ENCODE measurements at places on chromosomes 5 and 9.

DNA sequence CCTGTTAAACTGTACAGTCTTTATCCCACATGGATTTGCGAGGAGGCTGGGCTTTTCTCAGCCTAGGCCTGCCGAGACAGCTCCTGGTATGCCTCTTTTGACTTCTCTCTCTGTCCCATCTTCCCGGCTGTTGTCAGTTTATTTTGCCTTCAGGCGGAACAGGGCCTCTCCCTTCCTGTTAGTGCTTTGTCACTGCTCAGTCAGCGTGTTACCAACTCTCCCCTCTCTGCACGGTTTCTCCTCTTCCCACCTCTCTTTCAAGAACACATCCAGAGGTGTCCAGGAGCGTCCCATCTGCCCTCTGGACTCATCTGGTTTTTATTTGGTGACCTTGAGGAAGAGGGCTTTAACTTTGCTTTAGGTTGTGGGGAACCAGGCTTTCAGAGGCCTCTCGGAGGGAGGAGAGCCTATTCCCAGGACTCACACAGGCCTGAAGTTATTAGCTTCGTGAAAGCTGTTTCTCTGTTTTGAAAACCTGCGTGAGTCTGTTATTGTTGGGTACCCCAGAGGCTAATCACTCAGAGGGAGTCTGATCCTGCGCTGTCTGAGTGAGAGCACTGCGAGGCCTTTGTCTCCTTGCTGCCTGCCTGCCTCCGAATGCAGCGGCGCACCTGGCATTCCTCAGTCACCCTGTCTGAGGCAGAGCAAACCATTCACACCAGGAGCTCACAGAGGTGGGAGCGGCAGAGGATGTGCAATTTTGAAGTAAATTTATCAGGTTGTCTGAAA, 234.4 kb upstream of the MPDZ start:
- no peak for DNase-seq

DNA sequence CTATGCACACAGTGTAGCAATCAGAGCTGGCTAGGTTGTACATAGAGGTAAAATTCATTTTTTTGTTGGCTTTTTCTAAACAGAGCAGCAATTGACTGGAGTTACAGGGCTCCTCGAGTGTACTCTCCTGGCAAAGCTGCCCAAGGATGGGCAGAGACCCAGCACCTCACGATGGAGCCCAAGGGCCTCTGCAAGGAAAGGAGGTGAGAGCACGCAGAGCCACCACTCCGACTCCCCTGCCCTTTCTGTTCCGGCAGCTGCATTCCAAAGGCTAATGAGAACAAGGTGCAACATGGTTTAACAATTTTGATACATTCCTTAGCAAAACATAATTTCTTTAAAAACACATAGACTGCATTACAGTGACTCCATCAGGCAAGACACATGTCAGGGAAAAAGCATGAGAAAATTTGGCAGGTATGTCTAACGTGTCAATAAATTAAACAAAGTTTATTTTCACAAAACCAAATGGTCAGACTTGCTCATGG, 47.5 kb downstream of the SAXO1 start:
- no peak for DNase-seq

DNA sequence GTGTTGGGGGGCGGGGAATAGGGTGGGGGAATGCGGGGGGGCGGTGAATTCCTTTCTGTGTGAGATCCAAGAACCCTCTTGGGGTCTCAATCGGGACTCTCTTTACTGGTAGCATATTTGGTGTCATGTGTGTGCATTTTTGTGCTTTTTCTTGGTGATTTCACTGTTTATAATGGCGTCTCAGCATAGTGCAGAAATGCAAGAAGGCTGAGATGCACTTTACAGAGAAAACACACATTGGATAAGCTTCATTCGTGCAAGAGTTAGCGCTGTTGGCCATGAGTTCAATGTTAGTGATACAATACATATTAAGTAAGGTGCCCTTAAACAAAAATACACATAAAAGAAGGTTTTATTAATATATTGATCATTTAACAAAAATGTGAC, 771 bp upstream of the ENTPD8 start:
- no peak for DNase-seq

- DNase-seq, result no peak
Observed at GRCh38 chr5:78507531-78507930, 141.0 kb downstream of the LHFPL2 start.

DNA sequence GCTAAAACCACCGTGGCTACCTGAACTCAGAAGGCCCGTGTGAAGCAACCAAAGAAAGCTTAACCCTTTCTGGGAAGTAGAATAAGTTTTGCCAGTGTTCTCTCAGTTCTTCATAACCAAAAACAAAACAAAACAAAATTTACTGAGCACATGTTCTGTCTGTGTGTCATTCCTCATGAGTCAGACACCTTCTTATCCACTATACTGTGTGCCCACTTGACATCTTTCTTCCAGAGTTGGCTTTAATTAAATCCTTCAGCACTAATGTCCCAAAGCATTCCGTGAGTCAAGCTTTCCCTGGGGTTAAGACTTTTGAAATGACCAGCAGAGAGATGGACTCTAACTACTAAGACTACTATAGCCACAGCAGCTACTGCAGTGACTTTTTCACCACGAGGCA, 61.3 kb downstream of the GLIS3 start:
- DNase-seq, result no peak

DNA sequence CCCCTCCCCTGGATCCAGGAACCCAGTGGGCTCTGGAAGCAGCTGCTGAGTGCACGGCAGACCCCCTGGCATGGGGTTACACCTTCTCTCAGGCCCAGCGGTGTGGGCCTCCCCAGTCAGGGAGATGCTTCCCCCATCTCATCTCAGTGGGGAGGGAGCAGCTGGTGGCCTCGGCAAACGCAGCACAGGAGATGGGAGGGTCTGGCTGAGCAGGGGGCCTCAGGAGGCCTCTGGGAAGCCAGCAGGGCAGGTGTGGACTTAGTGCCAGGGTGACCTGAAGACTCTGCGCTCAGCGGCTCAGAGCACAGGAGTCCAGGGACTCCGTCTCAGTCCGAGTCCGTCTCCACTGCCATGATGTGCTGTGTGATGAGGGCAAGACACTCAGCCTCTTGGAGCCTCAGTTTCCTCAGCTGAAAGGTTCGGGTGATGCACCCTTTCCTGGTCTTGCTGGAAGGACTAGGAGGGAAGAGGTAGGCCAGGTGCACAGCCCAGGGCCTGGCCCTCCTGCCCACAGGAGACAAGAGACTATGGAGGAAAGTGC, 100.6 kb downstream of the GTF3C4 start:
- DNase-seq, result no peak

Measured in T-helper 22 cell (primary cell).